Peyer's patch (tissue), 4 donors: ENCODE measurements at places on chromosomes 5 and 9. TPM values are rescaled to one million over a fixed set of nuclear protein-coding genes. Genes with fewer than 3 reads are reported as not detected.

MYMK gene
- not detected for total RNA-seq

NRARP gene
- 35.3 TPM for total RNA-seq

NAIP gene
- total RNA-seq: 17.0 TPM

SERF1B gene
- 63.3 TPM for total RNA-seq

INPP5E gene
- total RNA-seq: 18.6 TPM

ANKRD55 gene
- total RNA-seq: 0.80 TPM

FGD3 gene
- 5.8 TPM for total RNA-seq

PRDM9 gene
- not detected for total RNA-seq

ADGRV1 gene
- total RNA-seq: 0.28 TPM

ECM2 gene
- total RNA-seq: 10.7 TPM

LHX3 gene
- not detected for total RNA-seq

FSTL4 gene
- 1.6 TPM for total RNA-seq

ENTPD2 gene
- 29.1 TPM for total RNA-seq

DNAI1 gene
- total RNA-seq: not detected

DOK3 gene
- 7.8 TPM for total RNA-seq

VDAC1 gene
- total RNA-seq: 162 TPM

NSG2 gene
- total RNA-seq: 1.9 TPM

MCCC2 gene
- total RNA-seq: 50.3 TPM

UNC5A gene
- total RNA-seq: not detected

BTNL8 gene
- total RNA-seq: 6.6 TPM

INVS gene
- total RNA-seq: 56.9 TPM

TAS2R1 gene
- total RNA-seq: not detected

CARTPT gene
- not detected for total RNA-seq

GFI1B gene
- 2.4 TPM for total RNA-seq

QSOX2 gene
- total RNA-seq: 7.7 TPM

SPATA31E1 gene
- total RNA-seq: not detected

HTR1A gene
- total RNA-seq: not detected

PRUNE2 gene
- 15.6 TPM for total RNA-seq

TLX3 gene
- total RNA-seq: not detected

RASEF gene
- 9.9 TPM for total RNA-seq

SH3TC2 gene
- total RNA-seq: 0.83 TPM

CAMK4 gene
- total RNA-seq: 5.2 TPM

SMIM23 gene
- total RNA-seq: not detected

SURF6 gene
- total RNA-seq: 28.1 TPM

SPINK4 gene
- total RNA-seq: 256 TPM

FAM53C gene
- total RNA-seq: 19.1 TPM

CENPK gene
- total RNA-seq: 4.5 TPM

PCDHGB2 gene
- 5.8 TPM for total RNA-seq

IL9 gene
- not detected for total RNA-seq

PTPDC1 gene
- 7.2 TPM for total RNA-seq

KCTD16 gene
- total RNA-seq: 0.19 TPM

SHISAL2B gene
- not detected for total RNA-seq

PCDHA12 gene
- 0.83 TPM for total RNA-seq

NEK6 gene
- 47.7 TPM for total RNA-seq

RLN2 gene
- total RNA-seq: not detected

SLC46A2 gene
- total RNA-seq: not detected

GABRA6 gene
- total RNA-seq: not detected

PLEKHG4B gene
- not detected for total RNA-seq

SOX30 gene
- not detected for total RNA-seq

MEIKIN gene
- not detected for total RNA-seq

AQP3 gene
- 326 TPM for total RNA-seq
